Peyer's patch (tissue), 4 donors: ENCODE measurements at places on chromosomes 12 and 14. TPM values are rescaled to one million over a fixed set of nuclear protein-coding genes. Genes with fewer than 3 reads are reported as not detected.

Gene SLCO1A2
- not detected for total RNA-seq

Gene NR2C1
- total RNA-seq, result 39.1 TPM

Gene ZNF891
- 2.3 TPM for total RNA-seq

Gene RIMBP2
- total RNA-seq, result 8.8 TPM

Gene SMCO3
- not detected for total RNA-seq

Gene DPY19L2
- 7.4 TPM for total RNA-seq

Gene BDKRB2
- 12.4 TPM for total RNA-seq

Gene PAX9
- not detected for total RNA-seq

Gene GNB3
- 0.85 TPM for total RNA-seq

Gene GPRC5A
- total RNA-seq, result 16.5 TPM

Gene RAB21
- total RNA-seq, result 14.0 TPM

Gene TRMT5
- 4.0 TPM for total RNA-seq

Gene SAMD15
- total RNA-seq, result 0.35 TPM

Gene FAIM2
- total RNA-seq, result 0.83 TPM

Gene ACYP1
- 22.7 TPM for total RNA-seq

Gene TBK1
- total RNA-seq, result 24.9 TPM

Gene GPX2
- total RNA-seq, result 134 TPM

Gene SMAGP
- total RNA-seq, result 23.1 TPM

Gene OAS3
- total RNA-seq, result 12.8 TPM

Gene RTL1
- total RNA-seq, result not detected
